ENCODE measurements at places on chromosomes 7 and 10.

DNA sequence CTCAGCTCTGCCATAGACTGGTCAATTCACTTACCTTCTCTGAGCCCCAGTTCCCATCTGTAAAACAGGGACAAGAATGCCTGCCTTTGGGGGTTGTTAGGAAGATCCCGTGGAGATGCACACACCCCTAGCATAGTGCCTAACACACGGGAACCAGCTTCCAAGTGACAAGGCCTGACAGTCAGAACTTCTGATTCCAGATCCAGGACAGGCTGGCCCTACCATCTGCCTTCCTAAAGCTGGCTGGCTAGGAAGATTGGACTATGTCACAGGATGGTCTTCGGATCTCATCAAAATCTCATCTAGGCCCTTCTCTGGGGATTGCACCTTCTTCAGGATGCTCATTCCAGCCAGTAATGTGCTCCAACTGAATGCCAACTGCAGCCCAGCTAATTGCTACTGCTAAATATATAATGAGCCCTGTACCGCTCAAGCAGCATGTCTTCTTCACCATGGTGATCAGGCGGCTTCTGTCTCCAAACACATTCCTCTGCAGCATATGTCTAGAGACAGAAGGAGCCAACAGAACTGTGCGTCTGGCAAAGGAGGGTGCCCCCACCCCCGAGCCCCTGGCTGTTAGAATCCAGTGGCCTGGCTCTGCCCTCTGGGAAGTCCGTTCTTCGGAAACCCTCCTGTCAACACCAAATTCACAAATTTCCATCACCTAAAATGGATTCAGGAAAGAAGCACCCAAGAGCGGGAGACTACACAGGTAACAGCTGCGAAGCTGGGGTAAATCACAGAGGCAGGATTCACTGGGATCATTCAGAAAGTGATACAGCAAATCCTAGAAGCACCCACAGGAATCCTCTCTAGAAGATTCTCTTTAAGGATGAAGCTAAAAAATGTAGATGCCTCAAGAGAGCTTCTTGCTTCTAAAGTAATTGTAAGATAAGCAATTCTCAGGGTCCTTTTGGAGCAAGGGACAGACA lies 142.1 kb upstream of the EEPD1 start:
- no peak for DNase-seq

GRCh38 chr7:131157530-131158243 lies 170.0 kb upstream of the MKLN1 start:
- DNase-seq = no peak

GRCh38 chr7:11573128-11573750 lies 258.8 kb downstream of the THSD7A start:
- no peak for DNase-seq

GRCh38 chr10:6047847-6048246 lies 14.3 kb downstream of the IL2RA start:
- DNase-seq = no peak

DNA sequence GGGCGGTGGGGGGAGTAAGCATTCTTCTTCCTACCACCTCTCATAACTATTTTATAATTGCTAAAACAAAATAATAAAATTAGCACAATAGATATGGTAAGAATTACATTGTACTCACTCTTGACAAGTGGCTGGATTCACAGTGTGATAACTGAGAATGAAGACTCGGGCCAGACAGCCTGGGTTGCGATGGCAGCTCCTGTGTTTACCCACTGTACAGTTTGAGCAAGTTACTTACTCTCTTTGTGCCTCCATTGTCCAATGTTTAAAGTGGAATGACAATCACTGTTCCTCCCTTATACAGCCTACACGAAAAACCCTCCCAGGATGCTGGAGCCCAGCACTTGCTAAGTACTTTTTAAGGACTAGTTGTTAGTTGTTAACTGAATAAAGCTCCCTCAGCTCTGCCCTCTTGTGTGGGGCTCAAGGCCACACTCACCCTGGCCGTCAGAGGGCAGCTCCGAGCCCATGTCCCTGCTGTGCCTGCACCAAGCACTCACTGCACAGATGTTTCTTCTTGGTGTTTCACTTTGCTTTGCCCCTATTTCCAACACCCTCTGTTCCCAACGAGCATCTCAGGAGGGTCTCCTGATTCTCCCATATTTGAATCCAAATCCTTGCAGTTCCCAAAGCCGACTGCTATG lies 56.4 kb upstream of the NPS start:
- DNase-seq = no peak

- no peak for DNase-seq
These were observed 125.3 kb downstream of the REEP3 start for GRCh38 chr10:63646491-63646890.

GRCh38 chr10:3554121-3554522 lies 230.9 kb downstream of the KLF6 start:
- no peak for DNase-seq

- DNase-seq = no peak
These were observed 64.0 kb upstream of the FERD3L start for GRCh38 chr7:19209166-19209696.

GRCh38 chr7:26925768-26926167 lies 61.4 kb upstream of the SKAP2 start:
- no peak for DNase-seq

DNA sequence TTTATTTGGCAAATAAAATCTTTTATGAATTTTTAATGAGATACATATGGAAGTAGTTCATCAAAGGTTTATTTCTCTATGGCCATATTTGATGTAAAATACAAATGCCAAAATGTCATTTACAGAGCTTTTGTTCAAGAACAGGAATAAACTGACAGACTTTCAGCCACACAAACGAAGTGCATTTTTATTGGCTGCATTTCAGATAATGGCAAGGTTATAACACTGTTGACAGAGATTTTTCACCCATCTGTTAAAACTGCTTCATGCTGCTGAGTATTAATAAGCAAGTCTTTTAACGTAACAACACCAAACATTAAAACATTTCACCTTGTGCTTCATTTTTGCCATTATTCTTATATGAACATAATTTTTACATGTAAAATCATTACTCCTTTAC lies 254.4 kb downstream of the ANKRD7 start:
- DNase-seq = no peak

Measured in CD4-positive, alpha-beta T cell (primary cell).